ENCODE measurements at places on chromosomes 5 and 9.

DNA sequence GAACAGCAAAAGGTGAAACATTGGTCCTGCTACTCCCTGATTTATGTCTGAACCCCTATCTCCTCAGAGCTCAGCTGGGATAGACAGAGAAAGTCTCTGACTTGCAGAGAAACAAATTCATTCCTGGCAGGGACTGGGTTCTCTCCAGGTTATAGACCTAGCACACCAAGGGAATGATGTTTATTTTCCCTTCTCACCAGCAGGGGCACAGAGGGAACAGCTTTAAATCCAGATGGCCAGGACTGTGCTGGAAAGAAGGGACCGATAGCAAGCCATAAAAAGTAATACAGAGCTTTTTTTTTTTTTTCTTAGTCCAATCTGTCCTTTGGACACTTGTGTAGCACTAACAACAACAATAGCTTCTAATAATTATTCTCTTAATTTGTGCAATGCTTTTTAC, 141.1 kb upstream of the C9orf72 start:
- no peak for DNase-seq

DNA sequence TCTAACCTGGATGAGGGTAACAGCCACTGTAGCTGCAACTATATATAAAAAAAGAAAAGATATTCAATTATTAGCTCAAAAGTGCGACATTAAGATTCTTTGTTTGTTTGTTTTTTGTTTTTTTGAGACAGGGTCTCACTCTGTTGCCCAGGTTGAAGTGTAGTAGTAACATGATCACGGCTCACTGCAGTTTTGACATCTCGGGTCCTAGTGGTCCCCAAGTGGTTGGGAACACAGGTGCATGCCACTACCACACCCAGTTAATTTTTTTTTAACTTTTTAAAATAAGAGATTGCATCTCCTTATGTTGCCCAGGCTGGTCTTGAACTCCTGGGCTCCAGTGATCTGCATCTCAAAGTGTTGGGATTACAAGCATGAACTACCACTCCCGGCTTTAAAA, 61.8 kb downstream of the MEF2C start:
- peak; percentile 8 for DNase-seq

DNA sequence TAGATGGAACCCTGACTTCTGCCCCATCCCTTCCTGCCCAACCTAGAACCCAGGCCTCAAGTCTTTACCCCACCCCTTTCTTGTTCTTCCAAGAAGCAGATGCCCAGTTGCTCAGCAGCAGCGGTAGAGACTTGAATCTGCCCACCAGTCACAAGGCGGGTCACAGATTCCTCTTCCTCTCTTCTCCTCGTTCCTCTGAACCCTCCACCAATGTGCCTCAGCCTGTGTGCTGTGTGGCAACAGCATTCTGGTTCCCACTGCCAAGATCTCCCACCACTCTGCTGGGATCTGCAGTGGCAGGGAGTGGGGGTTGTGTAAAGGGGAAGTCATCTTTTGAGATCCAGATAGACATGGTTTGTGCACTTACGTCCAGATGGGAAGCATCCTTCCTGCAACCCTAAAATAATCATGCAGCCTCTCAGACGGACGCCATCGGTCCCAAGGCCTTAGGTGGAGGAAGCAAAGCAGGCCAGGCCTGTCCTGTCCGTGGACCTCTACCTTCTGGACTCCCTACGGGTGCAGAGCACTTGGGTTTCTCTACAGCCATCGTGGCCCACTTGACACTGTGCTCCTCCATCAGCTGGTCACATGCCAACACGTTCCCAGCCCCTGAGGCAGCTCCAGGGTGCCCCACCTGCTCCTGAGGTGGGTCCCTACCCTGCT, 7.7 kb upstream of the RPL26L1 start:
- no peak for DNase-seq

- DNase-seq = no peak
Measured at GRCh38 chr9:4050916-4051315, 249.0 kb downstream of the GLIS3 start.

GRCh38 chr5:110738503-110738811, 350 bp upstream of the SLC25A46 start:
- no peak for DNase-seq

GRCh38 chr9:134182554-134183085, 18.3 kb upstream of the RNU6ATAC start:
- DNase-seq = no peak

DNA sequence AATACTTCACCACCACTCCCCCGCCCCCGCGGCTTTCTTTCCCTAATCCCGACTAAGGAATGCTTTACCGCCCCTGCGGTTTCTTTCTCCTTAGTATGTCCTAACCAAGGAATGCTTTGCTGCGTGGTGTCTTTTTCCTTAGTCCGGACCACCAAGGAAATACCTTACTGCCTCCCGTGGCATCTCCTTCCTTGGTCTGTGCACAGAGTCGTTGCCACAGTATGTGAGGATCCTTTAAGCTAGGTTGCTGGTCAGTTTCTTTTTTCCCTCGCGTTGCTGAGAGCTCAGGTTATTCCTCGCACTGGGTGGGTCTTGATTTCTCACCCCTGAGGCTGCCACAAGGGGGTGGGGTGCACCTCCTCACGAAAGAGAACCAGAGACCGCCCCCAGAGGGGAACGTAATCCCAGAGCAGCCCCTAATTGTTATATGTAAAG, 309.4 kb downstream of the NR3C1 start:
- no peak for DNase-seq

GRCh38 chr9:22514871-22515270, 68.2 kb downstream of the DMRTA1 start:
- no peak for DNase-seq

DNA sequence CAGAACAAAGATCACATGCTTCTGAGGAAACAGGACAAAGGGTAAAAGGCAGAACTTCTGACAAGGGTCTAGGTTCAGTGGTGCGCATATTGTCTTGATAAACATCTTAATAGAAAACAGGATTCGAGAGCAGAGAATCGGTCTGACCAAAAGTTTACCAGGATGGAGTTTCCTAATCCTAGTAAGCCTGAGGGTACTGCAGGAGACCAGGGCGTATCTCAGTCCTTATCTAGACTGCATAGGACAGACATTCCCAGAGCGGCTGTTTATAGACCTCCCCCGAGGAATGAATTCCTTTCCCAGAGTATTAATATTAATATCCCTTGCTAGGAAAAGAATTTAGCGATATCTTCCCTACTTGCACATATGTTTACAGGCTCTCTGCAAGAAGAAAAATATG, 32.4 kb upstream of the TNFSF8 start:
- no peak for DNase-seq
